AML-193 (cell line): ENCODE measurements at places on chromosomes 2 and 18.

- DNase-seq = no peak
Observed at GRCh38 chr2:26172871-26173775, at the start of gene GAREM2. Gene GAREM2 (plus strand): TSS chr2:26173088. CDS start chr2:26173221, 133 bp downstream.

DNA sequence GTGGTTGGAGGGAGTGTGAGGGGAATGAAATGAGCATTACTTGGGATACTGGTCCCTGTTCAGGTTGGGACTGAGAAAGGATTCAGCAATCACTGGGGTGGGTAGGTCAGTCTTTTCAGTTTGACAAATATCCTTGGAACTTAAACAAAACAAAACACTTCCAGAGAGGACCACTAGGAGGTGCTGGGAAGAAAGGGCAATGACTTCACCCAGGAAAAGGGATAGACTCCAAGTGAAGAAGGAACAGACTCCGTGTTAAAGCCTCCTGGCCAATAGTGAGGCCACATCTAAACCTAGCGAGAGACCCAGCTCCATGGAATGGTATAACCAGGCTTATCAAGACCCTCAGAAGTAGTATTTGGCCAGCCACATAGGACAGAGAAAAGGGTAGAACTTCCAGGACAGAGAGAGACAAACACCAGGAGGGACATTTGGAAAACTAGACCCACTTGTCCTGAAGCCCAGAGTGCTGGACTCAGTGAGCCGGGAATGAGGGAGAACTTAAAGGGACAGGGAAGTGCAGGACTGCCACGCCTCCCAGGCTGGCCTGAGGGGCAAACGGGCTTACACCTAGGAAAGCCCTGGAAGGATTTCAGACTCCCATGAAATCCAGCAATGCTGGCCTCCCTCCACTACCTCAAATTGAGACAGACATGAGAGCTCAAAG, 19.6 kb upstream of the KCNG3 start:
- DNase-seq = peak; percentile 26

GRCh38 chr2:207385903-207386302, 143.9 kb upstream of the CREB1 start:
- peak; percentile 28 for DNase-seq

DNA sequence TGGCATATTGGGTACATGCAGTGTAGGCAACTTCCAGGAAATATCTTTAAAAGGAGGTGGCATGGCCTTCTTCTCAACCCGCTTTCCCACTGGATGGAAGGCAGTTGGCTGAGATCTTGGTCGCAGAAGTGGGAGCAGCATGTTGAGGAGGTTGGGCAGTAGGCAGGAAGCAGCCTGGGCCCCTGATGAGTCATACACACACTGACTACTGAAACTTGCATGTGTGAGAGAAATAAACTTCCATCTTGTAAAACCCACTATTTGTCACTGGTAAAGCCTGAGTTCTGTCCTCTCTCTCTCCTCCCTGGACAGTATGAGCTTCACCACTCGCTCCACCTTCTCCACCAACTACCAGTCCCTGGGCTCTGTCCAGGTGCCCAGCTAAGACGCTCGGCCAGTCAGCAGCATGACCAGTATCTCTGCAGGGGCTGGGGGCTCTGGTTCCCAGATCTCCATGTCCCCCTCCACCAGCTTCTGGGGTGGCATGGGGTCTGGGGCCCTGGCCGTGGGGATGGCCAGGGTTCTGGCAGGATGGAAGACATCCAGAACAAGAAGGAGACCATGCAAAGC, 233.8 kb upstream of the SPRED2 start:
- no peak for DNase-seq

DNA sequence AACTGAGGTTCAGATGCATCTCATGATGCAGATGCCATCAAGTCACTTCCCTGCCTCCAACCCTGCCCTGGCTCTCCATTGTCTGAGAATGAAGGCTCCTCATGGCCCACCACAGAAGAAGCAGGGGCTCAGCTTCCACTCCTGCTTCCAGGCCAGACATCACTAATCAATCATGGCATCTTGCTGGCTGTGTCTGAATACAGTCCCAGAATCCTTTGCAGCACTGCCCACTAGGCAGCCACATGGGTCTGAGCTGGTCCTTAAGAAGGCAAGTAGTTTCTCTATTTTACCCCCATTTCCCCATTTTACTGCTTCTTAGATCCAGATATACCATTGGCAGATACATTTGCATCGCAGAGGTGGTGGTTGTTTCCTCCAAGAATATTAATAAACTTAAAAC, 7.3 kb downstream of the ASPRV1 start:
- no peak for DNase-seq

DNA sequence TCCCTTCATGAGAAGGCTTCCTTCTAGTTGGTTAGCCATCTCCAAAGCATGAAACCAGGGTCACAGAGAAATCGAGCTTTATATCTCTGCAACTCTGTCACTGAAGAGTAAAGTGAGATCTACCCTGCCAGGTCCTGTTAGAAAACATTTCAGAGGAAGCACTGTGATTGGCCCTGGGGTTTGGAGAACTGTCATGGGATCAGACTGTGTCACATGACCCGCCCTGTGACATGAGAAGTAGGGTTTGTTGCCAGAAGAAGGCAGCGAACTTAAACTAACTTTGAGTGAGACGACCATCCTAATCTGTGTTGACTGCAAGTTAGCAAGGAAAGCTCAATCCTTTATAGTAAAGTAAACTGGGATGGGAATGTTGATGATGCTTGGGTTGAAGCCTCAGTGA, 55.5 kb downstream of the SLC9A2 start:
- no peak for DNase-seq

GRCh38 chr2:145652036-145652435, 1132.1 kb upstream of the ZEB2 start:
- DNase-seq = no peak

- DNase-seq = no peak
Observed at GRCh38 chr2:143397884-143398614, 268.8 kb downstream of the ARHGAP15 start.

- no peak for DNase-seq
Observed at GRCh38 chr2:101796825-101797600, 99.5 kb downstream of the MAP4K4 start.

DNA sequence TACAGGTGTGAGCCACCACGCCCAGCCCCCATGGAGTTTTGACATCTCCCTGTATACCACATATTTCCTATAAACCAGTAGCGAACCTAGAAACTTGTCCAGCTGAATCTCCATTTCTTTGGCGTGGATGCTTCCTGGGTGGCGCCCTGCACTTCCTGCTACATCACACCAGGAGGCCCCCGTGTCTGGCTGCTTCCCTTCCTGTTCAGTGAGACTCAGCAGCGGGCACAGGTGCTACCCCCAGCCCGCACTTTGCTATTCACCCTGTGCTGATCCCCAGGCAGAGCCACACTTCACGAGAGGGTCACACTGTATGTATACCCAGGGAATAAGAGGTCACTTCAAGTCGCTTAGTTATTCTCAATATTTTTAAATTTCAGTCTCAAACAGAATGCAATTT, 35.0 kb downstream of the CYP27C1 start:
- no peak for DNase-seq

DNA sequence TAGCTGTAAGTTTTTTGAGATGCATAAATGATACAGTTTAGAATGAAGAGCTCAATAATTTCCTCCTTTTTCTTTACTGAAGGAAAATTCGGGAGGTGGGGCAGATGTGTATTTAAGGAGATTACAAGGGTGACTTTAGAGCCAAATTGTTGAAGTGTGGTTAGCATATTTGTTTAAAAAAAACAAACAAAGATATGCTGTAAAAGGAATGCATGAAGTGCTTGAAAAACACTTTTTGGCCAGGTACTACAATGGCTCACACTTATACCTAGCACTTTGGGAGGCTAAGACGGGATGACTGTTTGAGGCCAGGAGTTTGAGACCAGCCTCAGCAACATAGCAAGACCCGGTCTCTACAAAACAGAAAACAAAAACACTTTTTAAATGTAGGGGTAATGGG, 38.4 kb downstream of the CD302 start:
- no peak for DNase-seq

- no peak for DNase-seq
Observed at GRCh38 chr2:209591021-209591420, 167.2 kb downstream of the MAP2 start.

DNA sequence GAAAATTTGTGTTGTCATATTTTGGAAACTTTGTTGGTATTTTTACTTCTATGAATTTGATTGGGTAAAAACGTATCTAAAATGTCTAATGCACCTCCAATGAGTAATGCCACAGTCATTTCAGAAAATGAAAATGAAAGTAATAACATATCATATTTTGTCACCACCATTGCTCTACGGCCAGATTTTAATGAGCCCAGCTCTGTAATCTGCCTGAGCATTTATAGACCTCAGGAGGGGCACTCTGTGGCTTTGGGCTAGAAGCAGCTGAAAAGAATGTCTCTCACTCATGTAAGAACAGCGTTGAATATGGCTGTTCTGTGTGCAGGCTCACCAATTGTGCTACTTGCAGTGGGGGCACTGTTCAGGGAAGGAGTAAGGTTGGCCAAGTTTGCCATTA, 32.7 kb upstream of the ABCA12 start:
- no peak for DNase-seq

DNA sequence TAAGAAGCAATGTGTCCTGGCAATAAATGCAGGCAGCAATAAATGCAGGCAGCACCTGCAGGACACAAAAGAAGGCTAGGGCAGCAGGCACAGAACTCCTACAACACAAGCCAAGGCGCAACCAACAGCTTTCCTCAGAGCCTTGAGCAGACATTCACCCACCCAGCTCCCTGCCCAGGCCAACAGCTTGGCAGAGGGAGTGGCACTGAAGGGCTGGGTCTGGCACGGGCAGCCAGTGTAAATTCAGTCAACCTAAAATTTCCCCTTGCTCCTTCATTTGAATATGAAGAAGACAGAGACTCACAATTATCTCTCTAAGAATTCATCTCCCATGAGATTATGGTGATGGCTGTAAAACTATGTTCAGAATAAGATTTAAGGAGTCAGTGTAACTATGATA, 35.4 kb downstream of the AAK1 start:
- no peak for DNase-seq

- DNase-seq = no peak
Observed at GRCh38 chr2:237392186-237392585, 21.8 kb downstream of the COL6A3 start.

DNA sequence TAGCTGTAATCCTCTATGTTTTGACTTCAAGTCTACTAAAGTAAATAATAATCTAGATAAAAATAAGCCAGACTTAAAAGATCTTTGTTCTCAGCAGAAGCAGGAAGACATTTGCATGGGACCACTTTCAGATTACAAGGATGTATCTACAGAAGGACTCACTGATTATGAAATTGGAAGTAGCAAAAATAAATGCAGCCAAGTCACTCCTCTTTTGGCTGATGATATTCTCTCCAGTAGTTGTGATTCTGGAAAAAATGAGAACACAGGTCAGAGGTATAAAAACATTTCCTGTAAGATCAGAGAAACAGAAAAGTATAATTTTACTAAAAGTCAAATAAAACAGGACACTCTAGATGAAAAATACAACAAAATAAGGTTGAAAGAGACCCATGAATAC, 338.4 kb downstream of the ZNF804A start:
- DNase-seq = no peak

- DNase-seq = no peak
Observed at GRCh38 chr2:47660168-47660567, 122.8 kb upstream of the MSH6 start.

- DNase-seq = no peak
Observed at GRCh38 chr2:19866771-19867170, 35.0 kb downstream of the TTC32 start.

- no peak for DNase-seq
Observed at GRCh38 chr2:190941571-190941970, 61.0 kb downstream of the GLS start.

GRCh38 chr2:172196768-172197431, 94.2 kb upstream of the DLX2 start:
- DNase-seq = peak; percentile 85

GRCh38 chr2:157900684-157901083, 24.6 kb upstream of the ACVR1 start:
- no peak for DNase-seq

DNA sequence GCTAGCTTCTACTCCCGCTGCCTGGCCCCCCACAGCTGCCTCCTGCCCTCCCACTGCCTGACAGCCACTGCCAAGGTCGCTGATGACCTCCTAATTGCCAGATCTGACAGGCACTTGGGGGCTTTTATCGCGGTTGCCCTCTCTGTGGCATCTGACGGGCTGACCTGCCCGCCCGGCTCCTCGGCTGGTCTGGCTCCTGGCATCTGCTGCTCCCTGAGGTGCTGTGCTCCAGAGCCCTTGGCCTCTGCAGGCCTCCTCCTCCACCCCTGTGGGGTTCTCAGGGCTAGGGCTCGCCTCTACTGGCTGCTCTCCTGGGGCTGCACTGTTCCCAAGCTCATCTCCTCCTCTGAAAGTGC, 43.1 kb downstream of the INHBB start:
- no peak for DNase-seq

- DNase-seq = no peak
Observed at GRCh38 chr18:33712719-33713118, 134.7 kb downstream of the ASXL3 start.

DNA sequence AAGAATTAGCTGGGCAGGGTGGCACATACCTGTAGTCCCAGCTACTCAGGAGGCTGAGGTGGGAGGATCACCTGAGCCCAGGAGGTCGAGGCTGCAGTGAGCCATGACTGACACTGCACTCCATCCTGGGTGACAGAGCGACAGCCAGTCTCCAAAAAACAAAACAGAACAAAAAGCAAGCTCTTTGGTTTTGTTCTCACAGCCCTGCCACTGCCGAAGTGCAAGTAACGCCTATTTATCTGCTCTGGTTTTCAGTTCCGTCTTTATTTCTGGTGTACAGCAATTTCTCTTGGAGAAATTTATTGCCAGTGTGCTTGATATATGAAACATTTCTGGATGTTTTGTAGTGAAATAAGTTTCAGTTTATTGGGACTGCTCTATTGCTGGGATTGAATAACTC, 61.9 kb downstream of the RAB10 start:
- DNase-seq = no peak

GRCh38 chr2:3129867-3130266, 247.8 kb downstream of the EIPR1 start:
- no peak for DNase-seq

- no peak for DNase-seq
Observed at GRCh38 chr2:235709969-235710879, 216.4 kb downstream of the AGAP1 start.

- no peak for DNase-seq
Observed at GRCh38 chr2:74293191-74293991, 49.8 kb downstream of the SLC4A5 start.

GRCh38 chr2:199850718-199851500, at the start of gene FTCDNL1:
Gene FTCDNL1 (minus strand): TSS chr2:199851192. CDS start chr2:199848962, 2,230 bp downstream.
- no peak for DNase-seq

DNA sequence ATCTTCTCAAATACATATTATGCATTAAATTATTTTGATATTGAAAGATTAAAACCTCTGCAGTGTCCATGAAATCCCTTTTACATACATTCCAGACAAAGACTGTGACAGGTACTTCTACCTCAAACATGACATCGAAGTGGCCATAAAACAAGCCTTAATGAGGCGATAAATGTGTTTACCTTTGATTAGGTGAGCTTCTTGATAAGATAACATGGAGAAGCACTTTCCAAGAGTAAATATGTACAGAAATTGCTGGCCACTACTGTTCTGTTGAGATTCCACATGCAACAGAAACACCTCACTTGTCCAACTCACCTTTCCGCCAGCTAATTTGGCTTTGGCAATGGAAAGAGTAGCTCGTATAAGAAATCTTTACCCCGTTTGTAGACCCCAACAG, 55.2 kb downstream of the ZEB2 start:
- no peak for DNase-seq
